ENCODE measurements at places on chromosomes 1 and 21. TPM values are rescaled to one million over a fixed set of nuclear protein-coding genes. Genes with fewer than 3 reads are reported as not detected.

DNA sequence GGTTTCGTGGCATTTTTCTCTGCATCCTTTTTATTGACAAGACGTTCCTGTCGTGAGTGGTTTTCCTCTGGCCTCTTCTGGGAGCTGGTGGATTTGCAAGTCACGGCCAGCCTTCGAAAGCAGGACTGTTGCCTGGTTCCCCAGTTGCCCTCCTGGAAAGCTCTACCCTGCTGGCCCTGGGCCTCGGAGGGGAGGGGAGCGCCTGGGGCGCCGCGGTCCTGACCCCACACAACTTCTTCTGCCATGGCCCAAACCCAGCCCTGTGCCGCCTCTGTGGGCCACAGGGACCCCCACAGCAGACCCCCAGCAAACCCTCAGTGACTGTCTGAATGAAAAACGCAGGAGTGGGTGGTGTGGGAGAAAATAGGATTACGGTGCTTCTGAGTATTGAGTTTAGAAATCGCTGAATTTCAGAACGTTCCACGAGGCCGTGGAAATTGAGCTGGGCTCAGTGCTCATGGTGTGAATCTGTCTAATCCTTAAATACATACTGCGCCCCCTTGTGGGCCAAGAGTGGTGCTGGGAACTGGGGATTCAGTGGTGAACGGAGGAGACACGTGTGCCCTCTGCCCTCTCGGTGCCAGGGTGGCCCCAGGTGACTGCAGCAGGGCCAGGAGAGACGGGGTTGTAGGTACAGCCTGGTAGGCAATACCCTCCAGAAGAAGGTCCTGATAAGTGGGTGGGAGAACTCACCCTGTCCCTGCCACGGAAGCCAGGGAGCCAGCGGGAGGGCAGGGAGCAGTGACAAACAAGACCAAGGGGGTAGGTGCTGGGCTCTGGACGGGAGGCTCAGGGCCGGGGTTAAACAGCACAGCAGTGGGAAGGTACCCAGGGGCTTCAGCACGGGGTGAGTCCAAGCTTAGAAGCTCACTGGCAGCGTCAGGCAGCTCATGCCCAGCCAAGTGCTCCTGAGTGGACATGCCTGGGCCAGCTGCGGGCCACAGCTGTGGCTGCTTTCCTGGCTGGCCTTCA lies 101.2 kb upstream of the COL6A1 start:
- peak; percentile 80 for DNase-seq

- DNase-seq, result no peak
These were observed 6.7 kb downstream of the MAN1A2 start for GRCh38 chr1:117373932-117374331.

DNA sequence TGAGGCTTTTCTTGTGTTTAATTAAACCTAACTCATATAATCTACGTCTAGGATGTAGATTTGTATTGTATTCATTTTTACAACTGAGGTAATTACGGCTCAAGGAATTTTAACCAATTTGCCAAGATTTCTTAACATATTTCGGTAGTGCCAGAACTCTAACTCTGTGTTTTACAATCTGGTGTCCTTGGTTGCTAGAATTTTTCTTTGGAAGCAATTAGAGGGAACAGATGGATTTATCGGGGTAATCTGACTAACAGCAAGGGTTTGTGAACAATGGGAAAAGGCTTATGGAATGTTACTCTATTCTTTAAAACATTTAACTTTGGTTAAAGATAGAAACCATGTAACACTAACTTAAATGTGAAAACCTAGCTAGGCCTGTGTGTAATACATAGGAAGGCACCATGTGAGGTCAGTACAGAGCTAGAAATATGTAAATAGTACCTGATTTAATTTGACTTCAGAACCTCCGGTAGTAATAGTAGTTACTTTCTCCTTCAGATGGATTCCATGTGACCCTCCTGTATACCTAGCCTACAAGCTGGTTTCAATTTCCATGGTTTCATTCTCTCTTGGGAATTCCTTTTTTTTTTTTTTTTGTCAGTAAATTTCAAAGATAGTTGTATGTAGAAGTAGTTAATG lies 1.2 kb downstream of the MTF2 start:
- DNase-seq, result peak; percentile 36

HEYL gene
- not detected for total RNA-seq

CR1 gene
- 0.08 TPM for total RNA-seq

DNA sequence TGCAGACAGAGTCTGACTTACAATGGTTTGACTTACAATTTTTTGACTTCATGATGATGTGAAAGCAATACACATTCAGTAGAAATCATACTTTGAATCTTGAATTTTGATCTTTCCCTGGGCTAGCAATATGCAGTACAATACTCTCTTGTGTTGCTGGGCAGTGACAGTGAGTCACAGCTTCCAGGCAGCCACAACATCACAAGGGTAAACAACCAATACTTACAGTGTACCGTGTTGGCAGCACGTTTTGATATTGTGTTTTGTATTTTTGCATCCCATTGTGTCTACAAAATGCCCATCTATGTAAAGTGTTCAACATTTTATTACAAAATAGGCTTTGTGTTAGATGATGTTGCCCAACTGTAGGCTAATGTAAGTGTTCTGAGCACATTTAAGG lies 150.9 kb downstream of the NTMT2 start:
- no peak for DNase-seq

SLC6A17 gene
- not detected for total RNA-seq

CYP4A11 gene
- total RNA-seq, result not detected

- DNase-seq, result no peak
These were observed 42.6 kb downstream of the CCDC18 start for GRCh38 chr1:93223023-93223675.

GRCh38 chr1:23742670-23743286 lies 493 bp upstream of the ELOA start:
- peak; percentile 39 for DNase-seq

RSBN1 gene
- 27.3 TPM for total RNA-seq

DNA sequence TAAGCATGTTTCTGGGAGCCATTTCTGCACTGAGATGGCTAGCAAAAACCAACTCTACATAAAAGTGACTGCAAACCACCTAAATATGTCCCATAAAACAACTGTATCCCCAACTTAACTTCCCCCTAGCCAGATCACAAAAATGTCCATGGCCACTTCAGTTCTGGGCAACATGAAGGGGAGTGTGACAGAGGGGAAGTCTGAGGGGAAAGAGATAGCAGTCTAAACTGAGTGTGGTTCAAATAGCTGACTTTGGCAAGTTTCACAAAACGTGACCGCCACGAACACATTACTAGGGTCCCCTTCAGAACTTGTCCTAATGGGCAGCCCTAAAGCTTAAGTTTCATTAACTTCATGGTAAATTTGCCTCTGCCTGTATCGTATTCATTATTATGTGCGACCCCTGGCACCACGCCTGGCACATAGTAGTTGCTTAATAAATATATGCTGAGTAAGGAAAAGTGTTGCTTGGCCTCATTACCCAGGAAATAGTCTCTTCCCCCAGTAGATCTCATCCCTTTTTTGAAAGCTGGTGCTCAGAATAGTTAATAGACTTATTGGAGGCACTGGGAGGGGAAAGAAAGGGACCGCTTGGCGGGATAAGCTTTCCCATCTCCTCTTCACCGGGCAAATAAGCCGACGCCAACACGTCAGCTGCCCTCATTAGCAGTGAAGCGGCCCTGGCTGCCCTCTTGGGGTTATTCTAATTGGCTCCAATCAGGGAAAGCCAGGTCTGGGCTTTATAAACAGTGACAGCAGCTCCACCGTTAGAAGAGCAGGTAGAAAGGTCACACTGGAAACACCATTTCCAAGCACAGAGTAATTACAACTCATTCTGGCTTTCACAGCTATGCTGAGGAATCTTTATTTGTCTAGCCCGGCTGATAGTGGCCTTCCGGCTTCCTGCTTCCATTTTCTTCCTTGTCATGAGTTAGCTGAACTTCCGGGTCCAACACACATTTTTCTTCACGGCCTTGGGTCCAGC lies 122.1 kb downstream of the LRIG2 start:
- DNase-seq, result no peak

GRCh38 chr1:244063498-244063897 lies 12.4 kb downstream of the ZBTB18 start:
- DNase-seq, result no peak

GRCh38 chr1:239719642-239720258 lies 333.4 kb downstream of the CHRM3 start:
- peak; percentile 85 for DNase-seq

- no peak for DNase-seq
These were observed 63.0 kb downstream of the NR5A2 start for GRCh38 chr1:200090252-200091159.

DDAH1 gene
- 0.13 TPM for total RNA-seq

GRCh38 chr1:162670928-162671663 lies 38.8 kb downstream of the DDR2 start:
- DNase-seq, result no peak

DNA sequence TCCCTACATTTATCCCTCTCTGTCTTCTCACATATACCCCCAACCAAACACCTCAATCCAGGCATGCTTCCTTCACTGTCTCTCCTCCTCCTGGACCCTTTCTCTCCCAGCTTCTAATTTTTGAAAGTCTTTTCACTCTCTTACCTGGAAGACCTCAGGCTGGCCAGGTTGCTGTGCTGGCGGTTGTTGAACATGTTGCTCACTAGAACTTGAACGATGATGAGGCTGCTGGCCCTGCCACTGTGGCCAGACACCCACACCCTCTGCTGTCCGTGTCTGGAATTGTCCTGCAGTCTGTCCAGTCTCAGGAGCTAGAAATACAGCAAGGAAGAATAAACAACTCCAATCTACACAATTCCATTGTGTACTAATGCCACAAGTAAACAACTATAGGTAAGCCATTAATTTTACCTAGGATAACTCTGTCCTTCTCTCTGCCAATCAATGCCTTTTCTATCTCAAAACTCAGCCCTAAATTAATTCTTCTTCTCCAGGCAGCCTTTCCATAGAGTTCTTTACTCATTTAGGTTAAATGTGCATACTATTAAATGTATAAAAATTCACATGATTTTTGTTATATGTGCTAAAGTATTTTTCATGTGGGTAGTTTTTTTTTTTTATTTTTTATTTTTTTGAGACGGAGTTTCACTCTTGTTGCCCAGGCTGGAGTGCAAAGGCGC lies 5.1 kb upstream of the CTSK start:
- no peak for DNase-seq

OR2T33 gene
- total RNA-seq, result not detected

GRCh38 chr1:163657719-163658118 lies 336.0 kb downstream of the NUF2 start:
- DNase-seq, result no peak

GRCh38 chr1:246726255-246726679 lies 2.1 kb downstream of the SCCPDH start:
- no peak for DNase-seq

- peak; percentile 46 for DNase-seq
These were observed at the start of gene FABP3 for GRCh38 chr1:31373056-31373896. FABP3 (minus strand) TSS chr1:31373076; CDS start chr1:31373014, 62 bp downstream.

ADAM30 gene
- not detected for total RNA-seq

- DNase-seq, result no peak
These were observed 96.8 kb downstream of the LACTBL1 start for GRCh38 chr1:22875841-22876240.

- no peak for DNase-seq
These were observed 22.3 kb upstream of the PTGFR start for GRCh38 chr1:78468521-78468920.

DNA sequence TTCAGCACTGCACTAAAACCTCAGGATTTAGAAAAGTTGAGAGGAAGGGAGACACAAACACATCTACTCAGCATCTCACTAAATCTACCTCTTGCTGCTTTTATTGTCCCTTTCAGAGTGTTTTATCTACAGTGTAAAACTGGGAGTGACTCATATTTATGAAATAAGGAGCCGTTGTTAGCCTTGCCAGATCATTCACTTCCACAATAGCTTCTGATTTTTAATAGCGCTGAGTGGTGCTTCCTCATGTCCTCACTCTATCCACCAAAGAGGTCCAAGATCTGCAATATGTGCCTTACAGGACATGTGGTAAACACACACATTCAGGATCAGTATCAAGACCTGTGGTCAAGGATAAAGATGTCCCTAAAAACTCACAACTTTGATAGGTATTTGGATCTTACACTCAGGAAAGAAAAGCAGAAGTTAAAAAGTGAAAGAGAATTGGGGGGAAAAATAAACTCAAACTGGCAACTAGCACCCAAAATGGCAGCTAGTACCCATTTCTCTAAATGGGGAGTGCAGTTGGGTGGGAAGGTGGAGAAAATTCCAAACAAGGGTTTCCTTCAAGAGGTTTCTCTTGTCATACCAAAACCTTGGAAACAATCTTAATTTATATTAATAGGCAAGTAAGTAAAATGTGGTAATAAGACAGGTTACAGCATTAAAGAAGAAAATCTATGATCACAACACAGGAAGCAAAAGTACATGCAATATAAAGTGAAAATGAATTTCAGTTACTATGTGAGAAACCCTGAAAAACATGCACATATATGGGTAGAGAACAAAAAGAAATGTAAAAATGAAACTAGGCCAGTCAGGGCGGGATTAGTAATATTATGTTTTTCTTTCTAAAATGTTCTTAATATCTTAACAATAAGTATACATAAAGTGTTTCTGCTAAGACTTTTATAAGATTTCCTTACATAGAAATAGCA lies 15.9 kb downstream of the DUSP10 start:
- DNase-seq, result no peak
